ENCODE measurements at places on chromosomes 3 and 15.

- DNase-seq, result no peak
These were observed 2.1 kb downstream of the THPO start for GRCh38 chr3:184375747-184376461.

GRCh38 chr15:96115642-96116041, 214.9 kb upstream of the NR2F2 start:
- DNase-seq, result no peak

DNA sequence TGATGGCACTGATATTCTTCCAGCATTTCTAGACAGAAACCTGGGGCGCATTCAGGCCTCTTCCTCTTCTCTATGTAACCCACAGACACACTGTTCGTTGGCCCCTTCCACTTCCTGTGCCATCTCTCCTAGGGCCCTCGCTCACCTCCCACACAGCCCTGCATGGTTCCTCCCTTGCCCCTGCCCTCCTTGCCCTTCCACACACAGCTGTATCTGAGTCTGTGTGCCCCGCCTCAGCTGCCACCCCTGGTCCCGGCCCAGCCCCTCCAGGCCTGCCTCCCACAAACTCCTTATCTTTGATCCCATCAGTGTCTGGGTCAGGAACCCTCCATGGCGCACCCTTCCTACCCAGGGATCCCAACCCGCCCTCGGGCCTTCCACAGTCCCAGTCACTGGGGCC, 37.9 kb downstream of the RAB6B start:
- DNase-seq, result no peak

GRCh38 chr15:41631880-41632470, 28.2 kb upstream of the MGA start:
- no peak for DNase-seq

Measured in NCI-H748 treated with DMSO at 0.1 percent for 48 hours (cell line).